ENCODE measurements at places on chromosomes 5 and 9. TPM values are rescaled to one million over a fixed set of nuclear protein-coding genes. Genes with fewer than 3 reads are reported as not detected.

Gene ZNF367
- total RNA-seq: 23.8 TPM

Gene NTNG2
- 1.9 TPM for total RNA-seq

DNA sequence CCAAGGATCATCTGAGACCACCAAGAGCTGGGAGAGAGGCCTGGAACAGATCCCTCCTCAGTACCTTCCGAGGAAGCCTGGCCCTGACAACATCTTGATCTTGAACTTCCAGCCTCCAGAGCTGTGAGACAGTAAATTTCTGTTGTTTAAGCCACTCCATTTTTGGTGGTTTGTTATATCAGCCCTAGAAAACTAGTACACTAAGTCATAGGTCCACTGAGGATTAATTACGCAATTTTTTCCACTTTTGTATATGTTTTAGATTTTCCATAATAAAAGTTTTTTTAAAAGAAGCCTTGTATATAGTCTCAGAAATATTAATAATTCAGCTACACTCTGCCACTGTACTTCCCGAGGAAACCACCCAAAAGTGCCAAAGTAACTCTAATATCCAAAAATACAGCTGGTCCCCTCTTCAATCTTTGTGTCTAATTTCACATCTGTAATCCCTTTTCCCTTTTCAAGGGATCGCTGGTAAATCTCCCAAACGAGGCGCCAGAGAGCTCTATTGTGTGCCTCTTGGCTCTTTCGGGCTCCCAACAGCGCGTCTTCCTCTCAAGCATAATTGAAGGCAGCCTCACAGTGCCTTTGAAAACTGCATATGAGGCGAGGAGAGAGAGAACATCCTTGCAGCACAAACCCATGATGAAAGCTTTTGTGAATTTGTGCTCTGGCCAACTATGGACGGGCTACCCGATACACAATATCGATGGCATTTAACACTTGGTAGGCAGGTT is 32.7 kb downstream of the PRUNE2 start:
- DNase-seq: no peak

DNA sequence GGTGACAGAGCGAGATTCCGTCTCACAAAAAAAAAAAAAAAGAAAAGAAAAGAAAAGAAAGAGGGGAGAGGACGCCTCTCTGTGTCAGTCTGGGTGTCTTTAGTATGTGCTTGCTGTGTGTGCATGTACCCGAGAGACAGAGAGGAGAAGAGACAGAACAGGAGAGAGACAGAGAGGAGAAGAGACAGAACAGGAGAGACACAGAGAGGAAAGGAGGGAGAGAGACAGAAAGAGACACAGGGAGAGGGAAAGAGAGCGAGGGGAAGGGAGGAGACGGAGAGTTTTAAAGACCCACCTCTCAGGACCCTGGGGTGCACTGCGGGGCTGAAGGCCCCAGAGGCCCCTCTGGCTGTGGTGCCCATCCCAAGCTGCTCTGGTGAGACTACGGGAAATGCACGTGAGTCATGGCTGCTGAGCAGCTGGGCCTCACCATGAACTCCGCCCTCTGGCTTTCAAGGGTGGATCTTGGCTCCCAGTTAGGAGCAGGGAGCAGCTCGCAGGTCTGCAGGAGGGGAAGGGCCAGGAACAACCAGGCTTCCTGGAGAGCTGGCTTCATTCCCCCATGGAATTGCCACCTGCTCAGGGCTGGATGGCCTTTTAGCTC is 7.9 kb downstream of the SLC6A3 start:
- DNase-seq: peak; percentile 52

Gene TLE1
- total RNA-seq: 11.3 TPM

Gene STXBP1
- total RNA-seq: 26.3 TPM

- no peak for DNase-seq
Observed at GRCh38 chr9:100408546-100409175, 18.3 kb upstream of the MSANTD3 start.

Gene IL4
- total RNA-seq: not detected

Gene PCDHB4
- total RNA-seq: 0.51 TPM

- no peak for DNase-seq
Observed at GRCh38 chr9:82320566-82320965, 332.0 kb downstream of the SPATA31D1 start.

- DNase-seq: no peak
Observed at GRCh38 chr5:42089705-42090104, 164.6 kb downstream of the FBXO4 start.

All from Daoy (cell line).